Keratinocyte (primary cell): ENCODE measurements at places on chromosomes 5 and 9.

- no peak for DNase-seq
These were observed at the start of gene FGF18 for GRCh38 chr5:171418982-171419687. TSS of gene FGF18 (plus strand) at chr5:171419647. CDS start at chr5:171420200, 553 bp downstream.

GRCh38 chr5:79640571-79641055 lies 28.4 kb downstream of the TENT2 start:
- DNase-seq: no peak

GRCh38 chr9:137772281-137772873 lies 105.2 kb upstream of the CACNA1B start:
- DNase-seq: no peak

GRCh38 chr5:99177796-99178195 lies 249.0 kb upstream of the CHD1 start:
- DNase-seq: no peak

- no peak for DNase-seq
These were observed 35.5 kb downstream of the ARHGEF37 start for GRCh38 chr5:149616727-149617285.

DNA sequence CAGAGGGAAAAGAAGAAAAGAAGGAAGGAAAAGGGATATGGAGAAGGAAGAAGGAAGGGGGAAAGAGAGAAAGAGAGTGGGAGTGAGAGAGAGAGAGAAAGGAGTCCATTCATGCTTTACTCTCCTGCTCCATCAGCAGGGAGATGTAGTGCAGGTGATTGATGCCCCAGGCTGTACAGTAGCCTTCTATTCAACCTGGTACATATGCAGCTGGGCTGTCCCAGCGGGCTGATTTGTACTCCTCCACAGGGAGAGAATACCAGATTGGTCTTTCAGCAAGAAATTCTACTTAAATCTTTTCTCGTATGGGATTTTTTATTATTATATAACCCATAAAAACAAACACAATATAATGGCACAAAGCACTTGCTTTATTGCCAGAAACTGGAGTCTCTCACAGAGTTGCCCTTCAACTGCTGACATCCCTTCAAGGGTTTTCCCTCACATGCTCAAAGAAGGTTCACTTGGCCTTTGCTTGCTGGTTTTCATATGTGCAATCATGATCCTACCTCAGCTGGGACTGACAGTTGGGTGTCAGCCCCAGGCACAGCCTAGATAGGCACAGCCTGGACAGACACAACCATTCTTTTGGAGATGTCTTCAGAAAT lies 380.1 kb upstream of the RIOK2 start:
- DNase-seq: no peak

DNA sequence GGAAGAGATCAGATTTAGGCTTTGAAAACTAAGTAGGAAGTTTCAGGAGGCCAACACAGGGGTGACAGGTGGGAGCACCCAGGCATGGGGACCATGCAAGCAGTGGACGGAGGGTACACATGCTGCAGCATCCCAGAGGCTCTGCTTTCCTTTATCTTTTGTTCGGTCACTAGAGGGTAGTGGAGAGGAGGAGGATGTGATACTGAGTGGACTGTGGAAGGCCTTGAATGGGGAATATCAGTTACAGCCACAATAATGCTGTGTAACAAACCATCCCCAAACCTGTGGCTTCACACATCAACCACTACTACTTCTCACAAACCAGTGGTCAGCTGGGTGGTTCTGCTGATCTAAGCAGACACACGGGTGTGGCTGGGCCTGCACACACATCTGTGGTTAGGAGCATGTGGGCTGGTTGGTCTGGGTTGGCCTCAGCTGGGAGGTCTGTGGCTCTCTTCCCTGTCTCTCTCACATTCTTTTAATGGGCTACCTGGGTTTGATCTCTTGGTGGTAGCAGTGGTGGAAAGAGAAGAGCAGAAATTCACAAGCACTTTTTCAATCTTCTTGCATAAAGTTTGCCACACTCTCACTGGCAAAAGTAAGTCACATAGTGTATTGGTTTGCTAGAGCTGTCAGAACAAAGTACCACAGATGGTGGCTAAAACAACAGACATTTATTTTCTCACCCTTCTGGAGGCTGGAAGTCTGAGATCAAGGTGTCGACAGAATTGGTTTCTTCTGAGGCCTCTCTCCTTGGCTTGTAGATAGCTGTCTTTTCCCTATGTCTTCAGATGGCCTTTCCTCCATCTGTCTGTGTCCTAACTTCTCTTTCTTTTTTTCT lies 238.7 kb downstream of the AGTPBP1 start:
- DNase-seq: no peak

DNA sequence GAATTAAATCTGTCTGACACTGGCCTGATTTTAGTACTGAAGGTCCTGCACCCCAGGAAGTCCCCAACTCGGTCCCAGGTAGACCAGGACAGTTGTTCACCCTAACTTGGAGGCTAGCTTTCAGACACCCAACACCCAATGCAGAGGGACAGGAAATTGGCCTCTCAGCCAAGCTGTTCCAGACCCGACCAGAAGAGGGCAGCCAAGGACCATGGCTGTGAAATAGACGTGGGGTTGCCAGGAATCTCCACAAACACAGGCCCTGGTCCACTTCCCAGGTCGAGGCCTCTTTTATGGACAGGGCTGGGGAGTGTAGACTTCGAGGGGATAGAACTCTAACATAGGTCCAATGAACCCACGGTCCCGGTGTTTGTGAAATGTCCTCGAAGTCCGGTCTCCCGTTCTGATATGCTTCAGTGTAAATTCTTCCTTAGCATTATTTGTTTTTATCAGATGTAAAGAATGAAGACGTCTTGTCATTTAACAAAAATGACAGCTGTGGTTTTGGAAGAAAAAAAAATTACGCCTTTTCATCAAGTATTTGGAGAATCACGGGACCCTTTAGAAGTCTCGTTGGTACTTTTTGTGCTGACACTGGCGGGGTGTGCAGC lies 260.3 kb upstream of the ADAMTS16 start:
- no peak for DNase-seq

- DNase-seq: no peak
These were observed 131.6 kb downstream of the TLR4 start for GRCh38 chr9:117835798-117836197.

- DNase-seq: no peak
These were observed 92.4 kb upstream of the SLC1A1 start for GRCh38 chr9:4397917-4398316.

DNA sequence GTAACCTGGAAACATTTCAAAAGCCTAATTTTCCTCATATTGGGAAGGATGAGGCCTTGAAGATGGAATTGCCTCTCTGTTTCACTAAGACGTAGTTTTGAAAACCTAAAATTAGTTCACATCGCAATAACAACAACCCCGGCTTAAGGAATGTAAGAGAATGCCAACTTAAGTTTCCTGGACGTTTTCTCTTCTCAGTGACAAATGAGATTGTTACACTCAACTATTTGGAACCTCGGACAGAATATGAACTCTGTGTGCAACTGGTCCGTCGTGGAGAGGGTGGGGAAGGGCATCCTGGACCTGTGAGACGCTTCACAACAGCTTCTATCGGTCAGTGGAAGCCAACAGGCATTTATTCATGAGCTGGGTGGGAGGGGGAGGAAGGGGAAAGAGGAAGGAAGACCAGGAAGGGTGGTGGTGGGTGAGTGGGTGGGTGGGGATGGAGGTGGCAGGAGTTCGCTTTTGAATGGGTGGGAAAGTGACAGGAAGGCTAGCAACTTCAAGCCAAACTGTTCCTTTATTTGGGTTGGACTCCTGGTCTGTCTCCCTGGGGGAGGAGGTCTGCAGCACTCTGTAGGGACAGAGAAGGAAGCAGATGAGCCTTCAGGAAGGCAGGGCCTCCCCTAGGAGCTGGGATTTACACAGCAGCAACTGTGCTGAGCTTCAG lies 83.4 kb downstream of the TEK start:
- no peak for DNase-seq

- DNase-seq: peak; percentile 85
These were observed 11.7 kb upstream of the OR1J2 start for GRCh38 chr9:122498883-122499288.

GRCh38 chr9:135604437-135605237 lies 34.7 kb downstream of the GLT6D1 start:
- no peak for DNase-seq

GRCh38 chr5:131279204-131279603 lies 15.4 kb downstream of the CDC42SE2 start:
- DNase-seq: no peak

- no peak for DNase-seq
These were observed 6.8 kb downstream of the TRIM7 start for GRCh38 chr5:181198106-181198685.

DNA sequence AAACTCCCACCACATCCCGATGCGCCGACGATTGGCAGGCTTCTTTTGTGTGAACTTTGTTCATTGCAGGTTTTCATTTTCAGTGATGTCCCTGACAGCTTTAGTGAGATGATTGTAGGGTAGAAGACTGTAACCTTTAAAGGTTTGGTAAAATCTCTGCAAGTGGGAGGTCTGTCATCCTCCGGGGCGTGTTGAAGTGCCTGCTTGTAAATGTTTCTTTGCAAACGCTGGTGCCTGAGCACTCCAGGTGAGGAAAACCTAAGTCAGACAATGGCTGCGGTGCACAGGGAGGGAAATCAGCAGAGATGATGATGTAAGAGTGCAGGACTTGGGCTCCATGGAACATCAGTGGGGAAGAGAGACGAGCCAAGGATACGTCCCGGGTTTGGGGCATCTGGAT lies 228.1 kb downstream of the DRD1 start:
- DNase-seq: no peak

DNA sequence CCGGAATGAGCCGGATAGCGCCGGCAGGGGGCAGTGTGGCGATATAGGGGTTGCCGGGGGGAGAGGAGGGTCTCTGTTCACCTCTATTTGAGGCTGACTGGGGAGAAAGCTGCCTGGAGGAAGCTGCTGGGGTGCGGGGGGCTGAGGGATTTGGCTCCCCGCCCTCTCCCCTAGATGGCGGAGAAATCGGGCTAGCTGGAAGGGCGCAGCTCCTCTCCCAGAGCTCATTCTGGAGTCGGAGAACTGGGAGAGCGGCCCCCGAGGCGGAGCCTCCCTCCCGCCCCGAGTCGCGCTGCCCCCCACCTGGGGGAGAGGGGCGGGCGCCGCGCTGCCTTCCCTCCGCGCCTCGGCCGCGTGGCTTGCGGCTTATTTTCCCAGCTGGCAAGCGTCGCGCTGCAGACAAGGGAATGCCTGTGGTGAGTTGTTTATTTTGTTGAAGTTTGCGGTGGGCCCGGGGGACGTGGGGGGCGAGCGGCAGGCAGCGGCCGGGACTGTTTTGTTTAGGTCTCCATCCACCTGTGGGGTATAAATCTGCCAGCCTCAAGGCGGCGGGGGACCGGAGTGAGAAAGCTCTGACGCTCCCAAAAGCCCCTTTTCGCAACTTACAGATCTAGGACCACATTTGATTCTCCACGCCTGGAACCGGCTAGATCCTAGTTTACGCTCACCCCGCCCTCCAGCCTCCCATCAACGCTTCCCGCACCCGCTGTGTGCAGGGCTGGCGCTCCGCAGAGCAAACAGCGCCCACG lies 4.1 kb upstream of the RGMB start:
- no peak for DNase-seq

DNA sequence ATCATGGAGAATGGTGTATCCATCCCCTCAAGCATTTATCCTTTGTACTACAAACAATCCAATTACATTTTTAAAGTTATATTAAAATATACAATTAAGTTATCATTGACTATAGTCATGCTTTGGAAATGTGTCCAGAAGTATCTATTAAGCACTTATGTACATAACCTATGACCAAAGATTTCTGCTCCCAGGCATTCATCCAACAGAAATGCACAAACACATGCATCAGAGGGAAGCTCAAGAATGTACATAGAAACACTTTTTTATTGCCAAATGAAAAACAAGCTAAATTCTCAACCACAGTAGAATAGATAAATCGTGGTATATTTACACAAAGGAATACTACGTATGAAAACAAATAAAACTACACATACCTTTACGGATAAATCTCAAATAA lies 700.5 kb upstream of the ZNF608 start:
- DNase-seq: no peak

DNA sequence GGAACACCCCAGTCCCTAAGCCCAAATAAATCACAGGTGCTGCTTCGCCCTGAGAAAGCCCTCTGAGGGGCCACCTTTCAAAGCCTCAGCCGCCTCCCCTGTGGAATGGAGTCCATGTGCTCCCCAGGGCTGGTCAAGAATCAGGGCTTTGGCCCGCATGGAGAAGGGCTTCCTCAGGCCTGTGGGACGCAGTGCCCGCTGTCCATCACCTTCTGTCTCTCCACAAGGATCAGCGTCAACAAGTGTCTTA lies 16.6 kb downstream of the HNRNPH1 start:
- DNase-seq: no peak

DNA sequence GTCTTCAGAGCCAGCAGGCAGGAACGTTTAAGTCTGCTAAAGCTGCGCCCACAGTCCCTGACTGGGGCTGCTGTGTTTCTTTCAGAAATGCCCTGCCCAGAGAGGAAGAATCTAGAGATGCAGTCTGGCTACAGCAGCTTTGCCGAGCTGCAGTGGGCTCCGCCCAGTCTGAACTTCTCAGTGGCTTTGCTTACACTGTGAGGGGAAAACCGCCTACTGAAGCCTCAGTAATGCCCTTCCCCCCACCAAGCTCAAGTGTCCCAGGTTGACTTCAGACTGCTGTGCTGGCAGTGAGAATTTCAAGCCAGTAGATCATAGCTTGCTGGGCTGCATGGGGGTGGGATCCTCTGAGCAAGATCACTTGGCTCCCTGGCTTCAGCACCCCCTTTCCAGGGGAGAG lies 78.4 kb downstream of the SREK1 start:
- DNase-seq: no peak

GRCh38 chr5:140049205-140049604 lies 6.1 kb upstream of the NRG2 start:
- no peak for DNase-seq

DNA sequence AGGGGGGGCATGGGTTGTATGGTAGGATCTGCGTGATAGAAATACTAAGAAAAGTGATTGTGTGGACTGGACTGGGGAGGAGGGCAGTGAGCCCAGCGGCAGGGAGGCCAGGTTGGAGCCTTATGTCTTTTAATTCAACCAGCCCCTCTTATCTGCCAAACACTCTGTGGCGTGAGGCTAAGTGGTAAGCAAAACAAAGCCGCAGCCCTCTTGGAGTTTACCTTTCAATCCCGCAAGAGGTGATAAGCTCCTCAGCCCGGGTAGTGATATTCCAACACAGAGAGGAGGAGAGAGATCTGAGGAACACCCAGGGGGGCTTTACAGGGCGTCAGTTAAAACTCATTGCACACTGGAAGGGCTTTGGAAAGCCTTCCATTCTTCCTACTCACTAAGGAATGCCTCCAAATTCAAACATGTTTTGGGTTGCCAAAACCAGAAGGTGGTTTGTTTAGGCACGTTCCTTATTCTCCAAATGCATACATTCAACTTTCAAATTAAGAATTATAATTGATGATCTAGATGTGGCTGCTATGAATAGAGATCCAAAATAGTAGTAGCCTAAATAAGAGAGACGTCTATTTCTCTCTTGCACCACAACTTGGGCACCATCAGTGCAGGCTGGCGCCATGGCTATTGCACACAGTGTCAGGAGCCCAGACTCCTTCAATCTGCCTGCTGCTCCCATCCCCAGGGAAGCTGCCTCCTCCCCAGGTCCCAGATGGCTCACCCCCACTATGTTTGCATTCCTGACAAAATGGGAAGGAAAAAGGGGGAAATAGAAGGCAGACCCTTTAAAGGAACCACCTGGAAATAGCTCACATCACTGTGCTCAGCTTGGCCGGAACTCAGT lies 75.1 kb upstream of the FSTL4 start:
- no peak for DNase-seq
